ENCODE measurements at places on chromosomes 11 and 22.

DNA sequence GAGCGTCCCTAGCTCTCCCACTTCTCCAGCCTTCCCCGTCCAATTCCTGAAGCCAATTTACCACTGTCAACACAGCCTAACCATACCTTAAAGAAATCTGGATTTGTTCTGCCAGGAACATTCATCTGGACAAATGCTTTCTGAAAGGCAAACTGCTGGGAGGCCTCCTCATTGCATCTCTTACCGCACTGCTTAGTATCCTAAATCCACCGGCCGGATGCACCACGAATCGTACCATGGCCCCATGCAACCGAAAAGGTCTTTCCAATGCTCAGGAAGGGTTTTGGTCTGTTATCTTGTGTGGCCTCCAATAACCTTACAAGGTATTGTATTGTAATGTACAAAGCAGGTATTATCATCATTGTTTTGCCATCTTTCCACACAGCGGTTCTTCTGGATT is 57.6 kb downstream of the MYH9 start:
- DNase-seq = no peak

GRCh38 chr22:19849835-19850762 is 4.6 kb downstream of the GNB1L start:
- DNase-seq = no peak

DNA sequence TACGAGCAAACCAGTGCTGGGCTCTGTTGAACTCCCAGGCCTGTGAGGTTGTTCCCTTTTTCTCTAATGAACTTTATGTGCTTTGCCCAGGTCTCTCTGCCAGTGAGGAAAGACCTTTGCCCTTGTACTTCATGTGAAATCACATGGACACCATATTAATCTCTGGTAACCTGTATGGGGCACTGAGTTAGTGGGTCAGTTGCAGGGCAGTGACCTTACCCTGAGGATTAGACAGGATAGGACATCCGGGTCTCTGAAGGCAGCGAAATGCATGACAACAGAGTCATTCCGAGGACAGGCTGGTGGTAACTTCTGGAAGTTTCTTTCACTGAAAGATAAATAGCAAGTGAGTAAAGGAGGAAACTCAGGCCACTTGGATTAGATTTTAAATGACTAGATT is 93.7 kb downstream of the ZBTB16 start:
- DNase-seq = no peak

DNA sequence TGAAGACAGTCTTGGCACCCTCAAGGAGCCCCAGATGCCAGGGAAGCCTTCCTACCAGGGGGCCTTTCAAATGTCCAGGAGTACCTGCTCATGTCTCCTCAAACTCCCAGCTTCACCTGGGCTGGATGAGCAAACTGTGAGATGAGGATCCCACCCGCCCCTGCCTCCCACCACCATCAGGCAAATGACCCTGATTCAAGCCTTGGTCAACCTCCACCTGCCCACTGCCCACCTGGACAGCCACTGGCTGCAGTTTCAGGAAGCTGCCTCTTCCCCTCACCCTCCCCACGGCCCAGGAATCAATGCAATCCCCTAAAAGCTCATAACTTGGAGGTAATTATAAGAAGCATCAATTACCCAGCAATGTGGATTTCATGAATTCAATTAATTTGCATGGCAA is 122.7 kb downstream of the BUD13 start:
- no peak for DNase-seq

DNA sequence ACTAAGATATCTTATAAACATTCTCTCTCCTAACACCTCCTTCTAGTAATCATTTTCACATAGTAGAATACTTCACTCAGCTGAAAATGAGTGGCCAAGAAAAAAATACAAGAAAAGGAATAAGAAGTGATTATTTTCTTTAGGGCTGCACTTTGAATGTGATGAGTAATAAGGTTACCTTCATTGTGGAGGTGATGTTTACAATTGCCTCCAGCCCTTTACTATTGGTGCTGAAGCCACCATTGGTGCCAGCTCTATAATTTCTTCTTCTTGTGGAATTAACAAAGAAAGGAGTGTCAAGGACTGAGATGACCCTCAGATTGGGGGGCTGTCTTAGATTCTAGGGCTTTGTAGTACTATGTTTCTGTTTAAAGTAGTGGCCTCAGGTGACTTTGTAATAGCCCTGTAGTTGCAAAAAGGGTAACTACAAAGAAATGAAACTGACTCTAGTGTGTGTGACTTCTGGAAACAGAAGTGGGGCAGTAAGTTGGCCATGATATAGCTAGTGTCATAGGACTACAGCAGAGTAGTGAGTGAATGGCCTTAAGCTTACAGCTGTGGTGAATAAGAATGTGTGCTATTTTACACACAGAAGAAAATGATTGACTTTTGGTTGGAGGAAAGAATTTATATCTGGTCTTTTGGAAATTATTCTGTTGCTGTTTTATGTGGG is 287.2 kb downstream of the TMEM135 start:
- no peak for DNase-seq

All from DMS 273 treated with DMSO at 0.1 percent for 48 hours (cell line).